CD4-positive, alpha-beta T cell treated with Interleukin-4 for 4 hours (primary cell): ENCODE measurements at places on chromosomes 7 and 10.

GRCh38 chr10:18793951-18794350 lies 134.7 kb downstream of the ARL5B start:
- no peak for DNase-seq

DNA sequence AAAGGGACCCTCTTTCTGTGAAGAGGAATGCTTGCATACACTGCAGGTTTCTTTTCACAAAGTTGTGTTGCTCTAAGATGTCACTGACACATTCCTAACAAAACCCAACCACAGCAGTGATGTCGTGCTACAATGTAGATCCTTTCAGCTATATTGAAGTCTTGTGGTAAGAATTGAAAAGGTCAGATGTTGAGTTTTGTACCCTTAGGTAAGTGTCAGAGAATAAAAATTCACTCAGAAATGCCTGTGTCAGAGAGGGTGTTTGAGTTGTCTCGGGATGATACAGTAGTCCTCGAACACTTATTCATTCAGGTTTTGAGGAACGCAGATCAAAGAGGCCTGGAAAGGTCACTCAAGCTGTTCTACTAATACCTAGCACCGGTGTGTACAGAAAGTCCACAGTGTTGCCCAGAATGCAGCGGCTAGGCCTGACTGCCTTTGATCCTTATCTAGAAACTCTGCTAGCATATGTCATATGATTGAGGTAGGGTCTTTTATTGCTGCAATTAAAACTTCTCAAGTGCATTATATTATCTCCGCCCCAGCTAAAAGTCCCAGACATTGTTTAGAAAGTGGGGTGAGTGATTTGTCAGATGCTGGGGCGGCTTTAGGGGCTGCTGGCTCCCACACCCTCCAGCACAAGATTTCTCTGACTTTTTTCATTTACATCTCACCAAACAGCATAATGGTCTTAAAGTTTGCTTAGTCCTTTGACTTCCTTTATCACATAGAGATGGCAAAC lies 26.0 kb downstream of the RNF32 start:
- no peak for DNase-seq

- no peak for DNase-seq
Measured at GRCh38 chr7:7688310-7688709, 30.1 kb downstream of the RPA3 start.

GRCh38 chr10:100024748-100025147 lies 15.0 kb upstream of the DNMBP start:
- no peak for DNase-seq

- DNase-seq: no peak
Measured at GRCh38 chr10:47116445-47116844, 183.6 kb upstream of the GDF10 start.

- peak; percentile 14 for DNase-seq
Measured at GRCh38 chr10:62109587-62110293, 158.9 kb downstream of the RTKN2 start.
